ENCODE measurements at places on chromosomes 2 and 18.

DNA sequence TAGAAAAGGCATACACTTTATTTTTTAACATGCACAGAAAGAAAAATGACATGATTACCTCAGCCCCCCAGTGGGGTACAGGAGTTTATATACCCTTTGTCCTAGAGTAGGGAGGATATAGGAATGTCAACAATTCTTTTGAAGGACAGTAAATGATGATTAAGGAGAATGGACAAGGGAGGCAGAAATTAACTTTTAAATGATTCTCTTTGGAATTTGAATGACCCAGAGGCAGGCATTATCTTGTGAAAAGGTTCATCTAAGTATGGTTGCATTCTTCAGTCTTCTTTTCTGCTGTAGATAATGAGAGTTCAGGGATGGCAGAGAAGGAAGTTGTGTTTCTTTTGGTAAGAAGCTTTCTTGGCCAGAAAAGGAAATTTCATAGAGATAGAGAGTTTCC lies 971.3 kb downstream of the CNTNAP5 start:
- DNase-seq: no peak

GRCh38 chr2:26017464-26018183 lies 16.3 kb upstream of the RAB10 start:
- DNase-seq: no peak

DNA sequence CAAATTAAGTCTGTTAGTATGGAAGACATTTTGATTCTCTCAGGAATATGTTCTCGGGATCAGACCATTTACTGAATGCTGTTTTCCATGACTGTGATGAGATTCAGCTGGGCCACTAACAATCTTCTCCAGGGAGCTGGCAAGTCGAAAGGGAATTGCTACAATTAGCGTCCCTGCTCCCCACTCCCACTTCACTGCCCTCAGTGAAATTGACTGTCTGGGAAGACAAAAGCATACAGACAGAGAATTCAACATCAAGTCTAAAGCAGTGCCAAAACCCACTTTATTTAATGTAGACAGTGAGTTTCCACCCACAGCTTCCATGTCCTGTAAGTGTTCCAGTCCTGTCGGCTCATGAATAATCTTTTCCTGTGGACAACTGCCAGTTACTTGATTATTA lies 34.0 kb upstream of the COL3A1 start:
- DNase-seq: peak; percentile 50

GRCh38 chr18:28690836-28691495 lies 514.0 kb upstream of the CDH2 start:
- no peak for DNase-seq

DNA sequence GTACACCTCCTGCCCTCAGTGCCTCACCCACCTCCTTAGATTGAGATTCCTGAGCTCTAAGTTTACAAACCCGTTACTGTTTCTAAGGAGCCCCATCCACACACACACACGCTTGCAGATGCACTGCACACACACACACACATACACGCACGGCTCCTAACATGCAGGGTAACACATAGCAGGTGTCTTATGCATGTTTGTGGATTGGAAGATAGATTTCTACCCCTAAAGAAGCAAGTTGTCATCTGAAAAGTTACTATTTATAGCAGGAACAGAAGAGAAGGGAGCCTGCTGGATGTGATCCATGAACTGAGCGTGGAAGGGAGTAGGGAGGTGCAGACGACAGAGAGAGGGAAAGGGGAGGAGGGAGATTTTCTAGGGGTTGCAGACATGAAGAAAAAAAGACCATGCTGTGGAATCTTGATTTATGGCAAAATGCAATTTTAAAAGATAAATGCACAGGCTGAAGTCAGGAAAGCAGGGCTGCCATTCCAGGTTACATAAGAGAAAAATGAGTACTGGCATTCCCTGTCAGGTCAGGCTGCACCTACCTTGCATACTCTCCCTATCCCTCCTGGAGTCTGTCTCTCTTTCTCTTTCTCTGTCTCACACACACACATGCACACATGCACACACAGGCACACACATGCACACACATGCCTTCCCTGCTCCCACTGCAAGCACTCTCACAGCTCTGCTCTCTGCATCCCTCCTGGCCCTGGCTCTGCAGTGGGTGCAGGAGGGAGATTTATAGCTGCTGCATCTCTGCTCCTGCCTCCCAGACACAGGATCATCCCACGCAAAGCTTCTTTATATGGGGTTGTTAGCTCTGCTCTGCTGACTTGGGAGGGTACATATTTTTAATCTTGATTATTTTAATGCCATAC lies 192.6 kb upstream of the MYT1L start:
- no peak for DNase-seq

DNA sequence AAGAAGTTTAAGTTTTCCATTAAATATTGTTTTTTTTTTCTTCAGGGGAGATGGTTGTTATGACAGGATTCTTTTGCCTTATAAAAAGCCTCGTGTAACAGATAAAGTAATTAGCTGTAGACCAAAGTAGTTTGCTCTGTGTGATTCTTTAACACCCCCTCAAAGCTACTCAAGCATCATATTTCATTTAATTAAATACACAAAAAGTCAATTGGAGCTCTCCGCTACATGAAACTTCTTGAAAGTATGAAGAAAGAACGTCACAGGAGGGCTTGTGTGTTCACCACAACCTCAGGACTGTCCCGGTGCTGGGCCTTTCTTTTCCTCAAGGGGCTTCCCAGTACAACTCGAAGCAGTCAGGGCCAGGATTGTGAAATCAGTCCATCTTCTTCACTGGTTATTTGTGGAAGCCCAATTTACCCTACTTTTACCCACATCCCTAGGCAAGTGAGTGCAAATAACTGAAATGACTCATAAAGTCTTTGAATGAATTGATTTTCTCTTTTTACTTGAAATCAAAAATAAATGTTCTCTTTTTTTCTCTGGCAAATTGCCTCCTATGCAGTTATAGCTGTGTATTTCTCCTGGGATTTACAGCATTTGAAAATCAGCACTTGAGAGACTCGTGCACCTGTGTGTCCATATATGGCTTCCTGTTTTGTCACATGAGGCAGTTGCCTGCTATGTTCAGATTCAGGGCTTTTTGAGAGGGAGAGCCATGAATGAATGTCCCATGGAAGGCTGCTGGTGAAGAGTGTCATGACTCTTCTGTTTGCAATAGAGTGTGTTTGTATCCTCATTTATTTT lies 48.6 kb downstream of the LINC00305 start:
- no peak for DNase-seq

GRCh38 chr2:219017201-219017931 lies 23.9 kb downstream of the CFAP65 start:
- DNase-seq: no peak

DNA sequence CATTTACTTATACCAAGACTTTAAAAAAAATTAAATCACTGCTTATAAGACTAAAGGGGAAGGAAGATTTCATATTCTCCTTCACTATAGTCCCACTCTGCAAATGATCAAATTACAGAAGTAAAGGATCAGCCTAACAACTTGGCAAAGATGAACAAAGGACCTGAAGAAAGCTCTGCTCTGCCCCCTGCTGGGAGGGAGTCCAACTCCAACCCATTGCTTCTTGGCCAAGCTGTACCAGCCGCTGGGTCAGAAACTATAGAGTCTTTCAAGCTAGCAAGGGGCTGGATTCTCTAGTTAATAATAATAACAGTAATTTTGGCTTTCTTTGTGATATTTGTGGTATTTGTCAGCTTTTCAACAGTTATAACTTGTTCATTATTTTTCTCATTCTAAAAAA lies 927.0 kb upstream of the CRIM1 start:
- peak; percentile 10 for DNase-seq

- DNase-seq: no peak
These were observed 244.8 kb downstream of the MYCN start for GRCh38 chr2:16184945-16185660.

- no peak for DNase-seq
These were observed 368.7 kb downstream of the SLC4A3 start for GRCh38 chr2:219995991-219996765.
